ENCODE measurements at places on chromosomes 13 and 19.

DNA sequence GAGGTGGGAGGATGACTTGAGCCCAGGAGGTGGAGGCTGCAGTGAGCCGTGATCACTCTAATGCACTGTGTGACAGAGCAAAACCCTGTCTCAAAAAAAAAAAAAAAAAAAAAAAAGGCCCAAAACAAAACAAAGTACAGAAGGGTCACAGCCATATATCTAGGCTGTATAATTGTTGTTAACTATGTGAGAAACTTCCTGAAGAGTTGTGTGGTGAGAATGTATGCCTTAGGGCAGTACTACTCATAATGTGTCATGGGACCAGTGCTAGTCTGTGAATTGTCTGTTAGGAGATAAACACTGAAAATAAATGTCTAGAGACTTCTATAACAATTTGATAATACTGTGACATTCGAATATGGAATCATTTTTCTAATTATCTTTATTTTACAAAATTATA lies 43.1 kb downstream of the PAN3 start:
- DNase-seq: no peak

DNA sequence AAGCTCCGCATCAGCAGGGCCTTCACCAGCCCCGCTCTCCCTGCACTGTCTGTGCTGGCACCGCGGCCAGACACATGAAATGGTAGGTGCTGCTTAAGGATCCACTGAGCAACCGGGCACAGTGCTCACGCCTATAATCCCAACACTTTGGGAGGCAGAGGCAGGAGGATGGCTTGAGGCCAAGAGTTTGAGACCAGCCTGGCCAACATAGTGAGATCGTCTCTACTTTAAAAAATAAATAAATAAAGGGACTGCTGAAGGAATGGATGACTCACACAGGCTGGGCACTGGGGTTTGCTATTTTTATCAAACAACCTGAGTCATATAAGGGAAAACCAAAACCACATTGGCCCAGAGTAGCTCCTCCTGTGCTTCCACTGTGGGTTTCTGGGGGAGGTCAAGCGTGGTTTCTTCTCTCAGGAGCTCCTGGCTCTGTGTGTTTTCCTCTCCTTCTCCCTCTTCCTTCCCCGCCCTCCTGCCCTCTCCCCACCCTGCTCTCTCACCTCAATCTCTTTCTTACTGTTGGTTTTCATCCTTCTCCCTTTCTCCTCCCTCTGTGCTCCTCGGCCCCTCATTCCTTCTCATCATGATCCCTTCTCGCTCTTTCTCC lies 21.3 kb downstream of the VRK3 start:
- no peak for DNase-seq

GRCh38 chr13:38883783-38884182 lies 106.8 kb downstream of the STOML3 start:
- no peak for DNase-seq

GRCh38 chr13:49084961-49085360 lies 109.2 kb downstream of the FNDC3A start:
- no peak for DNase-seq

DNA sequence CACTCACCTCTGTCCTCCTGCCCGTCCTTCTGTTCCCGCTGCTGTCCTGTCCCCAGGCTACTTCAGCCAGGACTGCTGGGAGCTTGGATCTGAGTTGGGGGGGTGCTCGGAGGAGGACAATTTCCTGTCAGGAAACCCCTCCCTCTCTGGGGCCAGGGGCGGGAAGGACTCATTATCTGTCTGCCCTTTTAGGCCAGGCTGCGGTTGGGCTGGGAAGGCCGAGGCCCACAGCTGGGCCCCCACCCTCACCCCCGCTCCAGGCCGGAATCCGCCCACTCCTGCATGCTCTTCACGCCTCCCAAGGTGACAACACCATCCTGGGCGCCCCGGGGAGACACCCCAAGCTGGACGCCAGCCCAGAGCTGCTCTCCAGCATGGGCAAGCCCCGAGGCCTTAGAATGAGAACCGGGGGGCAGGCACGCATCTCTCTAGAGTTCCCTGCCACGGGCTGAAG lies at the start of gene EXOC3L2:
EXOC3L2 (minus strand) TSS at position 74 of the 454 bp plus-strand sequence. CDS start 6,362 bp downstream, outside the sequence.
- no peak for DNase-seq

GRCh38 chr13:47226516-47226915 lies 329.7 kb upstream of the HTR2A start:
- DNase-seq: no peak

- DNase-seq: no peak
Measured at GRCh38 chr19:7376151-7376852, 27.6 kb downstream of the ARHGEF18 start.

DNA sequence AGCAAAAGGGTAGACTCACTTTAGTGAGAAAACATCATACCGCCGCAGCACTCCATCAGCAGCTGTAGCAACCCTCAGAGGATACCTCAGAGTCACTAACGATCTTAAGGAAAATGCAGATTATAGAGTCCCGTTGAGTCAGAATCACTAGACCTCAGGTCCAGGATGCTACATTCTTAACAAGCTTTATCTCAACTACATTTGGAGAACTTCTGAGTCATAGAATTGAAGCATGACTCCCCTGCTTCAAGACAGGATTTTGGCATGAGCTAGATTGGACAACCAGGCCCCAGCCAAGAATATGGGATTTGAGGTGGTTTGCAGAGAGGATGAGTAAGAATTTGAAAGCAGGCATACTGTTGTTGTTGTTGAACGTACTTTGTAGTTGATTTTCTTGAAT lies 118.9 kb upstream of the UBL3 start:
- DNase-seq: no peak

GRCh38 chr19:33186431-33187182 lies 7.5 kb upstream of the LRP3 start:
- no peak for DNase-seq

DNA sequence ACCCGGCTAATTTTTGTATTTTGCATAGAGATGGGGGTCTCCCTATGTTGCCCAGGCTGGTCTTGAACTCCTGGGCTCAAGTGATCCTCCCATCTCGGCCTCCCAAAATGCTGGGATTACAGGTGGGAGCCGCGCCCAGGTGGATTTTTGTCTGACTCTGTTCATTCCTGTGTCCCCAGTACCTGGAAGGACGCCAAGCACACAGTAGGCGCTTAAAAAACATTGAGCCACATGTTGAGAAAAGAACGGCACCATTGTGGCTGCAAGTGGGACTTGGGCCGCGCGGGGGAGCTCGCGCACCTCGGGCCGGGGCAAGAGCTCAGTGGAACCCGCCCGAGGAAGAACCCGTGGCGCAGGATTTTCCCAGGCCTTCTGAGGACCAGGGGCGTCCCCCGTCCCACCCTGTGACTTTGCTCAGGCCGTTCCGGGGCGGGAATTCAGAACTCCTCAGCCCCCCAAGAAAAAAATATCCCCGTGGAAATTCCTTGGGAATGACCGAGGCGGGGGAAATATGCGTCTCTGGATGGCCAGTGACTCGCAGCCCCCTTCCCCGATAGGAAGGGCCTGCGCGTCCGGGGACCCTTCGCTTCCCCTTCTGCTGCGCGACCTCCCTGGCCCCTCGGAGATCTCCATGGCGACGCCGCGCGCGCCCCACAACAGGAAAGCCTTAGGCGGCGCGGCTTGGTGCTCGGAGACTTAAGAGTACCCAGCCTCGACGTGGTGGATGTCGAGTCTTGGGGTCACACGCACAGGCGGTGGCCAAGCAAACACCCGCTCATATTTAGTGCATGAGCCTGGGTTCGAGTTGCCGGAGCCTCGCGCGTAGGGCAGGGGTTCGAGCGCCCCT lies 1.4 kb upstream of the ICAM1 start:
- DNase-seq: peak; percentile 78

- DNase-seq: peak; percentile 73
Measured at GRCh38 chr19:52048555-52049501, at the start of gene ZNF432. ZNF432 (minus strand) TSS chr19:52048838; CDS start chr19:52046868, 1,970 bp downstream.

GRCh38 chr19:30090476-30090875 lies 148.4 kb downstream of the URI1 start:
- DNase-seq: no peak

GRCh38 chr13:62556978-62557377 lies 1141.3 kb upstream of the PCDH20 start:
- DNase-seq: no peak

GRCh38 chr19:39211731-39212374 lies 7.8 kb upstream of the SYCN start:
- no peak for DNase-seq

- DNase-seq: peak; percentile 24
Measured at GRCh38 chr19:12603714-12604113, 6.9 kb downstream of the ZNF490 start.

DNA sequence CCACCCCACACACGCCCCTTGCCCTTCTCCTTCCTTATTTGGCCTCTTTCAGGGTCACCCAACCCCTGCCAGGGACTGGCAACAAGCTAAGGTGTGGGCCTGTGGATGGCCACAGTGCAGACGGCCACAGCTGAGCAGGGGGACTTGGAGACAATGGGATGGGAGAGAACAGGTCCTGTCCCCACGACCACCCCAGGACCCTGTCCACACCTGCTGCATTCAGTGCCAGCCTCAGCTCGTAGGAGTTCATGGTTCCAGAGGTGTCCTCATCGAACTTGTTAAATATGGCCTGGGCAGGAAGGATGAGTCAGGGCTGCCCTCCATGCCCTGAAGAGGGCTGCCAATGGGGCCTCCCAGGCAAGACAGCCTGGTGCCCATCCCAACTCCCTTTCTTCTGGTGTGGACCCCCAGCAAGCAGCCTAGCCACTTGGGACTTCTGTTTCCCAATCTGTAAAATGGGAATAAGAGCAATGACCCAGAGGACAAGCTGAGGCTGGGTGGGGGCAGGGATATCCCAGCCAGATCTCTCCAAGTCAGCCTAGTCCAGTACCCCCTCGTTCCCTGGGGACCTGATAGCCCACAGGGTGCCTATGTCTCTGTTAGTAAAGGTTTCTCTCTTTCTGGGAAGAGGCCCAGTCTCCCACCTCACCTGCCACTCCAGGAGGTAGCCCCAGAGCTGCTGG lies 10.6 kb downstream of the CAPN12 start:
- no peak for DNase-seq

- peak; percentile 28 for DNase-seq
Measured at GRCh38 chr13:105139380-105140285, 1395.8 kb downstream of the EFNB2 start.

GRCh38 chr13:46134961-46135522 lies 30.2 kb upstream of the CPB2 start:
- no peak for DNase-seq

- DNase-seq: no peak
Measured at GRCh38 chr19:10223488-10224213, 7.5 kb downstream of the S1PR2 start.

DNA sequence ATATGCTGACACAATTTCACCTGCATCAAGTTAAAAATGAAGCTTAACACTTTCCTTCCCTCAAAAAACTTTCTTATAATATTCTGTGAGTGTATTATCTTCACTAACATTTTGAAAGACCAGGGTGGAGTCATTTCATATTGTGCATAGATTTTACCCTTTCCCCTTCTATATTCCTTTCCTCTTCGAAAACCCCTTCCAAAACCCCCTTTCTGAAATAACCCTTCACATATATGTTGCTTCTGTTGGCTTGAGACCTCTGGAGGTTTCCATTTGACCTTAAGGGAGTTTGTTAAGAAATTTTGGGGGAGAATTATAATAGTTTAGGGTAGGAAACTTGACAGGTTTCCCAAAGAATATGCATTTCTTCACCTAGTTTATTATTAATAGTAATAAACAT lies 489.6 kb upstream of the MIR17HG start:
- DNase-seq: no peak

- DNase-seq: no peak
Measured at GRCh38 chr13:98246538-98247172, 69.6 kb upstream of the RNF113B start.

- DNase-seq: peak; percentile 65
Measured at GRCh38 chr19:49590971-49591730, at the start of gene PRR12. PRR12 (plus strand) TSS chr19:49591182; CDS start chr19:49591655, 473 bp downstream.

DNA sequence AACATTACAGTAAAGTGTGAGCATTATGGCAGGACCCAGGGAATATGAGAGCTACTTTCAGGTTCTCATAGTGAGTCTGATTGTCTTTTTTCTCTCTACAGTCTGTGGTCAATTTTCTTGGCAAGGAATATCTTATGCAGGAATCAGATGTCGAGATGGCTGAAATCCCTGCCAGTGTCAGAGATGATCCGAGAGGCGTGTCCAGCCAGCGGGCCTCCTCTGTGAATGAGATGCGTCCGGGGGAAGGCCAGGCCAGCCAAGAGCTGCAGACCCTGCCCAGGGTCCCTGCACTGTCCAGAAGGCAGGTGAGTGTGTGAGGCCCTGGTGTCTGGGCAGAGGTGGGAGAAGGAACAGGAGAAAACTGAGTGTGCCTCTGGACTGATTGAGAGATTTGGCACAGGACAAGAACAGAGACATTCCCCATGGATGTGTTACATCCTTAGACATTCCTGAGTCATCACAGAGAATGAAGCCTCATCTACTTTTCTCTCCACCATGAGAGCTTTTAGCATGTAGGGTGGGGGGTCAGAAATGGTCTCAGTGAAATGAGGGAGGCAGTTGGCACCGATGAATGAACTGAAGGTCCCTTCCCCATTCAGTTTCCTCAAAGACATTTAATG lies 27.3 kb upstream of the EDDM13 start:
- no peak for DNase-seq

DNA sequence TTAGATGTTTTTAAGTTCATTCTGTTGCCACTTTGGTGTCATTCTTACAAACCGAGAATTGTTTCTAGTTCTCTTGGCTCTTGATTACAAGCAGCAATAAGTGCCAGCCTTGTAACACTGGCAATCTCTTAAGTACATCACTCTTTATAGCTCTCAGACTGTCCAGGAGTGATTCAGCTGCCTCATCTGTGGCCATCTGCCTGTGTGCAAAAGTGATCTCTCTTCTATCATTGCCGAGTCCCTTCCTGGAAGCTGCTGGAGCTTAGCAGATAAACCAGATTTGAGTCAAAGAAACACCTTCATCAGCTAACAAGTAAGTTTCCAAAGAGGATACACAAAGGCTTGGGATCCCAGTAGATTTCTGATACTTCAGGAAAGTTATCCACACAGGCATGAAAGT lies 23.2 kb downstream of the STOML3 start:
- no peak for DNase-seq

DNA sequence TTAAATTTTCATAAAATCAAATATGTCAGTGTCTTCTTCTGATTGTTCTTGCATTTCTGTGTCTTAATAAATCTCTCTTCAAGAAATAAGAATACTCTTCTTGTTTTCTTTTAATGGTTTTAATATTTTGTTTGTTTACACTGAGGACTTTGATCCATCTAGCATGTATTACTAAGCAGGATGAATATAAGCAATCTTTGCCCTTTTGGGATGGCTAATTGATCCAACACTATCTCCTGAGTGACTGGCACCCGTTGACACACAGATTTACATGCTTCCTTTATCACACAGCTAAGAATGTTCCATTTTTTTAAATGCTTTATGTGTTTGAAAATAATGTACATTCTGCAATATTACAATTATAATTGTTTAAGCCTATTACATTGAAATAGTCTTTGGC lies 134.5 kb downstream of the TBC1D4 start:
- no peak for DNase-seq
